ENCODE measurements at places on chromosomes 11 and 22.

DNA sequence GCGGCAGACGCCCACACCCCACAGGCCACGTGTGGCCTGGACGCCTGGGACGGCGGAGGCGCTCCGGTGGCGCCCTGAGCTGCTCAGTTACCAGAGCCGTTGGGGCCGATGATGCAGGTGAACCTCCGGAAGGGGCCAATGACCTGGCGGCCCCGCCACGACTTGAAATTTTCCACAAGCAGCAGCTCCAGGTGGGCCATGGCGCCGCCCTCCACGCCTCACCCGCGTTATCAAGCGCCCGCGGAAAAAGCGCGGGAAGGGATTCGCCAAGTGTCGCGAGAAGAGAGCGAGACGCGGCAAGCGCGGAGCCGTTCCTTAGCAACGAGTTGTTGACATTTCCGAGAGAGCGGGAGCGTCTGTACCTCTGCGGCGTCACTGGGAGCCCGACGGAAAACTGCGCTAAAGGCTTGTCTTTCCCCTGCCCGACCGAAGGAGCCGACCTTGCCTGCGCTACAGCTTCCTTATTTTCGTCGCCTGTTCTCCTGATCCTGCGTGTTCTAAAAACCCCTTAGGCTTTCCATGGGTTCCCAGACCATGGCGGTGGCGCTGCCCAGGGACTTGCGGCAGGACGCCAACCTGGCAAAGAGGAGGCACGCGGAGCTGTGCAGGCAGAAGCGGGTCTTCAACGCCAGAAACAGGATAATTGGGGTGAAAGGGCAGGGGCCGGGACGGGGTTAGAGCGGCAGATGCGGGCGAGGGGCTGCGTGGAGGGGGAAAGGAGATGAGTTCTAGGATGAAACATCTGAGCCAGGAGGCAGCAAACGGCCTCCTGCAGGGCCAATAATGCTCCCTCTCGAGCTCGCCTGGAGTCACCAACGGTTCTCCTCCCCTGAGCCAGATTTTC is at the start of the genes RIBC2 and SMC1B:
RIBC2 (plus strand) TSS at position 326 of the 844 bp plus-strand sequence; CDS start at position 520, 194 bp downstream.
SMC1B (minus strand) TSS at position 232 of the 844 bp plus-strand sequence; CDS start at position 200, 32 bp downstream.
- DNase-seq: peak; percentile 77

- DNase-seq: peak; percentile 20
Measured at GRCh38 chr11:3865388-3866193, 10.1 kb downstream of the STIM1 start.

DNA sequence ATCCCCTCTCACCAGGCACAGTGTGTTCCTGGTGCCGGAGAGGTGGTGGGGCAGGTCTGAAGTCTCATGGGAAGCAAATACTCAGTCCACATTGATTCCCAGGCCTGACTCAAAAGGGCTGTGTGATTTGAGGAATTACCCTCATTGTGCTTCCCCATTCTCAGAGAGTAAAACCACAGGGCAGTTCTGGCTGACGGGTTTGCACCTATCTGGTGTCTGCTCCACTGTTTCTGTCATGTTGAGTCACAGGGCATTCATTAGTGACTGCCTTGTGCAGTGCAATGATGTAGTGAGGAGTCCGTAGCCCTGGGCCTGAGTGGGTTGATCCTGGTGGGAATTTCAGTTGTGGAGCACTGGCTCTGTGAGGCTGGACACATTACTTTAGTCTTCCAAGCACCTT is 85.2 kb upstream of the ARHGAP20 start:
- no peak for DNase-seq

DNA sequence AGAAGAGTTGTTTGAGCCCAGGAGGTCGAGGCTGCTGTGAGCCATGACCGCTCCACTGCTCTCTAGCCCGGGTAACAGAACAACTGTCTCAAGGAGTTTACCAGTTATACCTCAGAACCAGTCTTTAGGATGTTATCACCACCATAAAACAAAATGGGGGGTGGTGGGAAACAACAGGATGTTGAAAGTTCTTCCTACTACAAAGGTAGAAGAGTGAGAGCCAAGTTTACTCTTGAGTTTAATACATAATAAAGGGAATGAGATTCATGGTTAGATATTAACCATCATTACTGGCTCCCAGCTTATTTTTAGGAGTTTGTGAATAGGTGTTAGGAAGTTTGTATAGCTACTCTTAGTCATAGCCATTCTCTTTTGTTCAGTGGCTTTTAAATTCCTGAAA is 78.8 kb upstream of the HORMAD2 start:
- DNase-seq: no peak

DNA sequence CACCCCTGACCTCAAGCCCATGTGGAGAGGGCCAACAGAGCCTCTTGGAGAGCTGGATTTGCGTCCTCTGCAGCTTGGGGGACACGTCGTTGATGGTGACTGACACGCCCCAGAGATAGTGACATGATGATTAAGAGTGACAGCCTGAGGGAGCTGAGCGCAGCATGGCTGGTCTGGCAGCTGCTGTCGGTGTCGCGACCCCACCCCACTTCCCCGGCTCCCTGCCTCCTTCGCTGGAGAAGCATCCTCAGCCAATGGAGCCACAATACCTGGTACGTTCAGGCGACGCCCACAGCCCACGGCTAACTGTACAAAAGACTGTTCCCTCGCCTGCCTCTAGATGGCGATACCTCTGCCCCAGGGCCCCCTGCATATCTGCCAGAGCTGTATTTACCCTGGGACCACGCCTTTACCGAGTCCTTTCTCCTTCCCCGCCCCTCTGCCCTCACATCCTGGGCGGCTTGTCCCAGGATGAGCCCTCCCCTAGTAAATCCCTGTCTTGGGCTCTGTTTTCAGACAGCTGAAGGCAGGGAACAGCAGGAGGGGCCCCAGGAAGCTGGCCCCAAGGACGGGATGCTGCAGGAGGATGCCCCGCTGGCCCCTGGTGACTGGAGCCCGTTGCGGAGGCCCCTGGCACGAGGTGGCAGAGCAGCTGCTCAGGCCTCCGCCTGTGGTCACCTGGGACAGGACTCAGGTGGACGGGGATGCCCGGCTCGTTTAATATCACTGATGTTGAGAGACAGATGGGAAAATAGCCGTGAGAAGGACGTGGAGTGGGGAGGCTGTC is 90.6 kb downstream of the RPS6KA4 start:
- peak; percentile 61 for DNase-seq

DNA sequence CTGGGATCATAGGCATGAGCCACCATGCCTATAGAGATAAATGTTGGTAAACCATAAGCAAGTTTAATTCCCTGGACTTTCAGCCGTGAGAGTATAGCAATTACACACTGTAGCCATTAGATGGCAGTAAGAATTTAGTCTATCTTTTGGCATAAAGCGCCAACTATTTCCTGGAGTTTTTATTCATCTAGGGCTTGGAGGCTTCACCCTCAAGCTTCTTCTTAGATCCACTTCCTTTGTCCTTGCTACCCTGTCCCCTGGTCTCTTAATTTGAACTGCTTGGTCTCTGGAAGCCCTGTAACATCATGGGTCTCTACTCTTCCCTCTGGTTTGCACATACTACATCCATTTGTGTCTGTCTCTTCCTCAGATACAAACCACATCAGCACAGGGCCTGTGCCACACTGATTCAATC is 38.2 kb downstream of the OR10A6 start:
- DNase-seq: peak; percentile 15

DNA sequence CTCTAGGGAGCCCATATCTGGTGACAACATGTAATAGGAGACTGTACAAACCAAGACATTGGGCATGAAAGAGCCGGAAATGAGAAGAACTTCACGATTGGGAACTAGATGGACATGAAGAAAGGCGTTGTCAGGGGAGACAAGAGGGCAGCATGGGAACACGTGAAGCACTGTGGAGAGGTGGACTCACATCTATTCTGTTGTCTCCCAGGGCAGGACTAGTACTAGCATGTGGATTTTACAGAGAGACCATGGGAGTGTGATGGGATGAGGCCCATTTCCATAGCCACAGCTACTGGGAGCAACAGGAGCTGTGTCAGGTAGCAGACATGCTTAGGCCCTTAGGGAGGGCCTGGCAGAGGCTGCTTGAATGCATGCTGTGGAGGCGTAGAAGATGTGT is 333.9 kb downstream of the OPCML start:
- DNase-seq: no peak

- no peak for DNase-seq
Measured at GRCh38 chr11:66686801-66687750, 9.4 kb upstream of the RBM4B start.

- DNase-seq: no peak
Measured at GRCh38 chr11:11289669-11290068, 63.4 kb downstream of the CSNK2A3 start.

DNA sequence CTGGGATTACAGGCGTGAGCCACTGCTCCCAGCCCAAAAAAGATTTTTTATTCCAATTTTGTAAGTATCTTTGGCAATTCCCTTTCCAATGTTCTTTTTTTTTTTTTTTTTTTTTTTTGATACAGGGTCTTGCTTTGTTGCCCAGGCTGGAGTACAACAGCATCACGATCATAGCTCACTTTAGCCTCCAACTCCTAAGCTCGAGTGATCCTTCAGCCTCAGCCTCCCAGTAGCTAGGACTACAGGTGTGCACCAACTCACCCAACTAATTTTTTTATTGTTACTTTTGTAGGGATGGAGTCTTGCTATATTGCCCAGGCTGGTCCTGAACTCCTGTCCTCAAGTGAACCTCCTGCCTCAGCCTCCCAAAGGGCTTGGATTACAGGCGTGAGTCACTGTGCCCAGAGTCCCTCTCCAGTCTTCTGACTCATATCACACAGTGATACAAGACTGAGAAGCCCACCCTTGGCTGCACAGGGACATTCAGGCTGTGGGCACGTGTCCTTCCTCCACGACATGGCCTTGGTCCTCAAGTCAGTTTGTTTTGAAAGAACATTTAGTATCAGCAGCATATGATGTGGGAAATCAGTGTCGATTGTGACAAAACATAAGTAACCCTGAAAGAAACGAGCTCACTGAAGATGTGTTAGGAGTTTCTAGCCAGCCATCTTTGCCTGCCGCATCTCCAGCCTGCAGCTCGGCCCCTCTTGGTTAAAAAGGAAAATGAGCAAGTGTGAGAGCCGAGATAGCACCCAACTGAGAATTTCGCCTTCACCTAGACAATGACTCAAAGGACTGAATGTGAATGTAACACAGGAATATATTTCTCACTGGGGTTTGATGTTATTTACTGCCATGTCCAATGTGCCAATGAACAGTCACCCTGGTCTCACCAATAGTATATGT is 175.5 kb downstream of the MN1 start:
- no peak for DNase-seq

GRCh38 chr11:11841723-11842420 is at the start of gene USP47:
Gene USP47 (plus strand): TSS chr11:11841972. CDS start chr11:11842186, 214 bp downstream.
- DNase-seq: peak; percentile 91

- no peak for DNase-seq
Measured at GRCh38 chr11:125071846-125072217, 8.7 kb downstream of the SLC37A2 start.

- DNase-seq: no peak
Measured at GRCh38 chr11:78350646-78351165, 66.9 kb downstream of the GAB2 start.

DNA sequence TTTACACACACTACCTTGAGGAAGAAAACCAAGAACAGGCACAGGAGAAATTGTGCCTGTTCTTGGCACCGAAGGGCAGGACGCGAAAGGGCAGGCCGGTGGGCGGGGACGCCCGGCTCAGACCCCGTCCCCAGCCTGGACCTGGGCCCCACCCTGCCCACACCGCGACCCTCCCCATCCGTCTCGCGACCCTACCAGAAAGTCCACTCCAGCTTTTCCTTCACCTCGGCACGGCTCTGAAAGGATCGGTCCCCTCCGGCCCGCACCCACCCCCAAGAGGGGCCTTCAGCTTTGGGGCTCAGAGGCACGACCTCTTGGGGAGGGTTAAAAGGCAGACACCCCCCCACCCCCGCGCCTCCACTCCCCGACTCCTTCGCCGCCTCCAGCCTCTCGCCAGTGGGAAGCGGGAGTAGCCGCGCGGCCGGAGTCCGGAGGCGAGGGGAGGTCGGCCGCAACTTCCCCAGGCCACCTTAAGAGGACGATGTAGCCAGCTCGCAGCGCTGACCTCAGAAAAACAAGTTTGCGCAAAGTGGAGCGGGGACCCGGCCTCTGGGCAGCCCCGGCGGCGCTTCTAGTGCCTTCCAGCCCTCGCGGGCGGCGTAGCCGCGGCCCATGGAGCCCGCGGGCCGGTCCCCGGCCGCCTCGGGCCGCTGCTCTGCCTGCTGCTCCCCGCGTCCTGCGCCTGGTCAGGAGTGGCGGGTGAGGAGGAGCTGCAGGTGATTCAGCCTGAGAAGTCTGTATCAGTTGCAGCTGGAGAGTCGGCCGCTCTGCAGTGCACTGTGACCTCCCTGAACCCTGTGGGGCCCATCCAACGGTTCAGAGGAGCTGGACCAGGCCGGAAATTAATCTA is 4.4 kb downstream of the SEC14L6 start:
- DNase-seq: no peak

- DNase-seq: no peak
Measured at GRCh38 chr22:47788461-47788860, 1026.0 kb downstream of the TBC1D22A start.

- DNase-seq: no peak
Measured at GRCh38 chr22:38949889-38950405, 7.5 kb upstream of the APOBEC3A start.

DNA sequence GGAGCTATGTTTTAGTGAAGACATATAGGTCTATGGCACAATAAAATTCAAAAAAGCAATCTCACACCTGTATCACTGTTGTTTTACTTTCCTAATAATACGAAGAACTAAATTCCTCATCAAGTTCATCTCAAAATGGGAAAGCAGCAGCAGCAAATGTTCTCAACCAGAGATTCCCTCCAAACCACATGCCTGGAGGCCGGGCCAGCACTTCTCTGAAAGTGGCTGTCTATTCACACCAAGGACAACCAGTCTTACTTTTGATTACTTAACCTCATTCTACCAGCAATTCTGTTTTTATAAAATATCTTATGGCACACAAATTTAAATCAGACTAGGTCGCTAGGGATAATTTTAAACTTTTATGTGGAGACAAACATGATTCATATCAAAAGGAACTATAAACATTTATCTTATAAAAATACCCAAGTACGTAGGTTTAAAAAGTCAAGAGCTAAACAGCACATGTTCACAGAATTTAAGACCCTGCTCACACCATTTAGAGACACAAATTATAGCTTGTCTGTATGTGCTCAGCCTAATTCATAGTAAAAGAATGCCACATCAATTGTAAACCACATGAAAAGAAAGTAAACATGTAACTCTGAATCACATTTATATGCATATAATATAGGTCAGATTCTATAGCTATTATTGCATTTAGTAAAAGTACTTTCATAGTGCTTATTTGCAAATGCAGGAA is 46.1 kb downstream of the RRAS2 start:
- no peak for DNase-seq

All from CD4-positive, alpha-beta T cell treated with Interleukin-6 at 100 ng/mL for 8 hours (primary cell).